GM06990 (cell line): ENCODE measurements at places on chromosomes 5 and 9.

DNA sequence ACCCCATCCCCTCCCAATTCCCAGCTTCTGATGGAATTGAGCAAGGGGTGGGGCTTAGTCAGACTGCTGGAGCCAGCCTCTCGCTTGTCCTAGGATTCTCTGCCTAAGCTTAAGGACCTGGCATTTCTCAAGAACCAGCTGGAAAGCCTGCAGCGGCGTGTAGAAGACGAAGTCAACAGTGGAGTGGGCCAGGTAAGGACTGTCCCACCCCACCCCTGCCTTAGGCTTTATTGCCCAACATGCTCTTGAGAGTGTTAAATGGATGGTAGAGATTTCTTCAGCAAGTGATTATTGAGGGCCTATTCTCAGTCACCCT, 1.1 kb downstream of the SLC35A4 start:
- no peak for DNase-seq

DNA sequence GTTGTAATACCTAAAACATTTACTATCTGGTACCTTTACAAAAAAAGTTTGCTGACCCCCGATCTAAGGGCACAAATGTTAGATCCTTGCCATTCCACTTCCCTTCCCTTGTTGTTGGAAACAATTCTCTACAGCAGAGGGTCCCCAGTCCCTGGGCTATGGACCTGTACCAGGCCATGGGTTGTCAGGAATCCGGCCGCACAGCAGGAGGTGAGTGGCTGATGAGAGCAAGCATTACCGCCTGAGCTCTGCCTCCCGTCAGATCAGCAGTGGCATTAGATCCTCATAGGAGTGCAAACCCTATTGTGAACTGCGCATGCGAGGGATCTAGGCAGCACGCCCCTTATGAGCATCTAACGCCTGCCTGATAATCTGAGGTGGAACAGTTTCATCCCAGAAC, 248.5 kb downstream of the AP3B1 start:
- no peak for DNase-seq

DNA sequence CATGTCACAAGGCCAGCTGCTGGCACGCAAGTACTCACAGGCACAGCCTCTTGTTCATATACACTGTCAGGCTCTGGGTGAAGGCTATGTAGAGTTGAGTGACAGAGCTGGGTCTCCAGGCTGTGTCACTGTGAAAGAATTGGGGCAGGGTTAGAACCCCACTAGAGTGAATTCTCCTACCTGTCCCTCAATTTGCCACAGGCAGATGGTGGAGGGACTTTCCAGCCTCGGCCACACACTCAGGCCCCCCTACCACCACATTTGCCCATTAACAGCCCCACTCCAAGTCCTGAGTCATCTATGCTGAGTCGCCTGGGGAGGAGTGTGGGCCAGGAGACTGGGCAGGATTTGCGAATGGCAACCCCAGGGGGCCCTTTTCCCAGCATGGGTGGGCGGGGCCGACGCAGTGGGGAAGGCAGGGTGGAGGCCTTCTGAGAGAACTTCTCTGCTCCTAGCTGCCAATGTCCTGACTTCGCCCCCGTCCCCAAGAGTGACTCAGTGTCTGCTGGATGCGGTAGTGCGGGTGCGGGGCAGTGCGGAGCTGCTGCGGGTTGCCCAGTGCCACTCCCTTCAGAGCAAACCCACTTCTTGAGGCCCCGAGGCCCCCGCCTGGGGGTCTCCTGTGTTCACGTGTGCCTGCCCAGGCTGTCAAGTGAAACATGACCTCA, 50.3 kb upstream of the PSD2 start:
- DNase-seq = peak; percentile 51

DNA sequence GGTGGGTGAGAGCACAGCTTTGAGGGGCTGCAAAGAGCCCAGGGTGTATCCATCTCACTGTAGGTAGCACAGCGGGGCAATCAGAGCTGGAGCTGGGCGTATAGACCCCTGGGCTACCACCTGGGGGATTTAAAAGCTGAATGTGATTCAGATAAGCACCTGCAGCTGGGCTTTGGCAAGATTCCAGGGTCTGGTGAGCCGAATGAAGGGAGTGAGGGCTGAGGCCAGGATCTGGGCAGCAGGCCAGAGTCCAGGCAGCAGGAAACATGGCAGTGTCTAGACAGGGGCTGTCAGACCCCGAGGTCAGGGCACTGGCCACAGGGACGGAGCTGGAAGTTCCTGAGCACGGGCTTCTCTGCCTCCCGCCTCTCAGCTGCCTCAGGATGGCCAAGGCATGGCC, 8.7 kb downstream of the ASS1 start:
- DNase-seq = no peak

- DNase-seq = no peak
Measured at GRCh38 chr9:123406016-123406415, 50.0 kb downstream of the CRB2 start.

DNA sequence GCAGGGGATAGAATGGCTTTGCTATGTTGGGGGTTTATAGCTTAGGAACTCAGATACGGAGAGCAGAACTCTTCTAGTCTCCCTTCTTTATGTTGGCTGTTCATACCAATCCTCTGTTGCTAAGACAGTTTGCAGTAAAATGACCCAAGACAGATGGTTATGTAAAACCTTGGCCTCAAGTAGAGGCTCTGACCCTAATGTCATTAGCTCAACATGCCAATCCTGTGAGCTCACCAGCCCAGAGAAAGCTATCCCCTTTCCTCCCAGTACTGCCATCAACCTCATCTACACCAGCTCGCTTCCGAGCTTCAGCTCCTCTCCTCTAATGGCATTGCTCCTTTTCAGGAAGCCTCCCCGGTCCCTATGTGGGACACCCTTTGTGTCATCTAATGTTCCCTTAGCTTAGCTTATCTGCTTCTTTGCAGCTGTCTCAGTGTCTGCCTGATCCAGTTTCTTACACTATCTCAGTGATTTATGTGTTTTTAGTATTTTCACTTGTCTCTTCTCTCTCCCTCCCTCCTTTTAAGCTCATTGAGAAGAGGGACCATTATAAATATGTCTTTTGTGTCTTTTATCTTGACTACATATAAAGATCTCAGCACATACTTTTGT, 281.3 kb upstream of the CLINT1 start:
- no peak for DNase-seq

- DNase-seq = peak; percentile 59
Measured at GRCh38 chr9:136773386-136774044, 9.2 kb upstream of the LCN15 start.

DNA sequence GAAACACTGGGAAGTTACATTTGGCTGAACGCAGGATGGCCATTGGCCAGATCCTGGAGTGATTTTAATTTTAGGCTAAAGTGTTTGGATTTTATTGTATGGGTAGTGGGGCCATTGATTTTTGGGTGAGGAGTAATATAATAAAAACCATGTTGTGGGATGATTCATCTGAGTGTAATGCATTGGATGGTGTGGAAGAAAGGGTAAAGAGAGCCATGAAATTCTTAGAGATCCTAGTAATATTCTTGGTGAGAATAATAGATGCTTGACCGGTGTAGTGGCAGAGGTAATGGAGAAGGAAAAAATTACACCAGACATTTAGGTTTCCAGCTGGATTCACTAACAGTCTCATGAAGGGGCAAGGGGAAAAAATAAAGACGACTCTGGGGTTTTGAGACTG, 158.1 kb downstream of the NPR3 start:
- no peak for DNase-seq

DNA sequence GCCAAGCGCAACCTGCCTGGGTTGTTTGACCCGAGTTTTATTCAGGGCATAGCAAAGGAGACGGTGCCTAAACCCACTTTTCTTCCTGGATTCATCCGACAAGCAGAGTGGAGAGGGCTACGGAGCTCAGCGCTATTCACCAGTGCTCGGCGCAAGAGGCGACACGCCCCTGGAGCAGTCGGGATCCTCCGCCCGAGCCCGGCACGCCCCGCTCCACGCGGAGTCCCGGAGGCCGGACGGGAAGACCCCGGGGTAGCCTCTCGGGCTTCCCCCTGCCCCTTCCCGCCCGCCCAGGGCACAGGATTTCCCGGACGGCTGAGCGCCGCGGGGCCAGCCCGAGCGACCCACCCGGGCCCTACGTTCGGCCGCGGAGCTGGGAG, 427 bp downstream of the SERINC5 start:
- no peak for DNase-seq

DNA sequence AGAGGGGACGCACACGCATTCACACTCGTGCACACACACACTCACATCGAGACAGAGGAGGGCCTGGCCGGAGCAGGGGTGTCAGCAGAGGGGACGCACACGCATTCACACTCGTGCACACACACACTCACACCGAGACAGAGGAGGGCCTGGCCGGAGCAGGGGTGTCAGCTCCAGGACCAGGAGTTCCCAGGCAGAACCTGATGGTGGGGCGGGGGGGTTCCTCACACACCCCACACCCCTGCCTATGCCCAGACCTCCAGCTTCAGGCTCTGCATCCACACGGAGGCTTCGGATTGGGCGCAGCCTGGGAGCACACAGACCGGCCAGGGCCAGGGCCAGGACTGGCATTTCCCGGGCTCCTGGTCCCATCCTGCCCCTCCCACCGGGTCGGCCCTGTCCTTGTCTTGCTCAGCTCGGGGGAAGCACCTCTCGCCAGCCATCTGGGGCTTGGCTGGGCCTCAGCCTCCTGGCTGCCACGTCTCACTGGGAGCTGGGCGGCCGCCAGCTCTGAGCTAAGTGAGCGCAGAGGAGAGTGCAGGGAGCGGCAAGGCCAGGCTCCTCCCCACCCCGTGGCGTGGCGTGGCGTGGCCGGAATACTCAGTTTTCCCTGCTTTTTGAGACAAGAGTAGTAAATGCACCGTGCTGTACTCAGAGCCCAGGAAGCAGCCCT, 31.3 kb downstream of the ADAMTS2 start:
- DNase-seq = no peak

DNA sequence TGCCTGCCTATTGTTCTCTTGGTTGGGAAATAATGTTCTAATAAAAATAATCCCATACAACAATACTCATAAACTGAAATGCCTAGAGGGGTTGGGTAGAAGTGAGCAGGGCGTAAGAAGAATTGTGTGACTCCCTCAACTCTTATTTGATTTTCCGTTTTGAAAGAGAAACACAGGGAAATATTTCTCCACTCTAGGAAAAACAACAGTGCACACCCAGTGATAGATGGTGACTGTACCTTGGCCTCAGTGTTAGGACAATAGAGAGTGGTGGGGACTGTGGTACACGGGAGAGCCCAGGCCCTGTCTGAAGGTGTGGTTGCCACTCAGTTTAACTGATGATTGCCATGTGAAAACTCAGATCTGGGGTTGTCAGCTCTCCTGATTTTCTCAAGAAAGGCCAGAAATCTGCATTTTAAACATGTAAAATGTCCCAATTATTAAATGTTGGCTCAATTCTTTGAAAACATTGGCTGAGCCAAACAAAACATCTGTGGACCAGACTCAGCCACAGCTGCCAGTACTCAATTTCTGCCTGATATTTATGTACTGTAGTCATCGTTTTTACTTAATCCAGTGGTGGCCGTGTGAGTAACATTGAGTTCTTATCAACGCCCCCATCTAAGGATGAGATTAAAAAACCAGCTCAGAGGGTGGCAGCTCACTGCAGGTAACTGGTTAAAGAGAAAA, 103.8 kb upstream of the ZNF618 start:
- DNase-seq = no peak

DNA sequence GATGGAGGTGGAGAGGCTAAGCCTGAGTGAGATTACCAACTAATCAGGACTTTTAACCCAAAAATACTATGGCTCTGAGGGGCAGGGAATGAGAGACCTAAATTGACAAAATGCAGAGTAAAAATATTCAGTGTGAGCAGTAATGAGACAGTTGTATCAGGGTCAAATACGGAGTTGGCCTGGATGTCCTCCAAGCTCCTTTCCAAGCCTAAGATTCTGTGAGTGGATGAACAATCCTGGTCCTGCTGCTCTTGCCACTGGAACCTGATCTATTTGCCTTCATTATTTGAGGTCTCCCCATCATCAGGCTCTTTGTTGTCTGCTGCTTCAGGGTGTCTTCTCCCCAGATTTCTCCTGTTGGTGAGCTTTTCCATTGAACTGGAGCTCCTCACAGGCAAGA, 1.1 kb downstream of the PDCD1LG2 start:
- no peak for DNase-seq

GRCh38 chr5:36366883-36367282, 65.2 kb upstream of the RANBP3L start:
- no peak for DNase-seq

GRCh38 chr5:121748686-121749085, 103.0 kb upstream of the FTMT start:
- no peak for DNase-seq

GRCh38 chr5:68225911-68226545, 10.5 kb downstream of the PIK3R1 start:
- no peak for DNase-seq

DNA sequence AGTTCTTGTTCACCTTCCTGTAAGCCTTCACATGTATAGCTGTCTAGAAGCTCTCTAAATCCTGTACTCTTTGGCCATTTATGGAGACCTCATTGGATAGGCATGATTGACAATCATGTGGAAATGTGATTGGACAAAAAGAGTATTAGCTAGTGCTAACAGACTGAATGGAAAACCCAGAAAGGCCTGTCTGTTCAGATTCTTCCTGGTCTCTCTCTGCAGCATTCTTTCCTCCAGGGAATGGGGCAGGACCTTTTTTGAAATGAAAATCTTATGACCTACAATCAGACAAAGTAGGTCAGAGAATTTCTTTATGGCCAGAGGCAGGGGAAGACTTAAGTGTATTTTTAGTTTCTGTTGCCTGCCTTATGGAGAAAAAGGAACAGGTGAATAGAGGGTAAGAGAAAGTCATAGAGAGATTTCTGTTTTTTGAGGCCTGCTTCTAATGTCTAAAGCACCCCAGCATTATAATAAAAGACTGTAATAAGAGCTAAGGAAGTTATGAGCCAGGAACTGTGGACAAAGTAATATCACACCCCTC, 152.4 kb upstream of the CCDC152 start:
- no peak for DNase-seq

GRCh38 chr9:126375386-126375785, 48.8 kb downstream of the MVB12B start:
- no peak for DNase-seq

GRCh38 chr9:135308821-135309762, 170.5 kb upstream of the PPP1R26 start:
- no peak for DNase-seq

- DNase-seq = no peak
Measured at GRCh38 chr9:18694959-18695668, 221.2 kb downstream of the ADAMTSL1 start.

- DNase-seq = no peak
Measured at GRCh38 chr9:134340475-134341160, 14.4 kb downstream of the RXRA start.

DNA sequence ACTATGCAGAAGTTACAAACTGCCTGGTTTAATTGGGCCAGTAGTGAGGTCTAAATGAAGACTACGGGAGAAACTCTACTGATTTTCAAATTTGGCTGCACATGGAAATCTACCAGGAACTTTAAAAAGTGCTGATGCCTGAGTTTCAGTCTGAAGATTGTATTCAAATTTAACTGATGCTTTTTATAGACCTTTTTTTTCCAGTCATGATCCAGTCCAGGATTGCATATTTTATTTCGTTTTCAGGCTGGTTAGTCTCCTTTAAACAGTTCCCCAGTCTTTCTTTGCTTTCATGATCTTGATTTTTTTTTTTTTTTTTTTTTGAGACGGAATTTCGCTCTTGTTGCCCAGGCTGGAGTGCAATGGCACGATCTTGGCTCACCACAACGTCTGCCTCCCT, 23.7 kb upstream of the SPZ1 start:
- DNase-seq = no peak

GRCh38 chr5:177578316-177578715, 13.7 kb upstream of the TMED9 start:
- DNase-seq = no peak
